Naive thymus-derived CD4-positive, alpha-beta T cell (primary cell): ENCODE measurements at places on chromosomes 11 and 22. TPM values are rescaled to one million over a fixed set of nuclear protein-coding genes. Genes with fewer than 3 reads are reported as not detected.

DNA sequence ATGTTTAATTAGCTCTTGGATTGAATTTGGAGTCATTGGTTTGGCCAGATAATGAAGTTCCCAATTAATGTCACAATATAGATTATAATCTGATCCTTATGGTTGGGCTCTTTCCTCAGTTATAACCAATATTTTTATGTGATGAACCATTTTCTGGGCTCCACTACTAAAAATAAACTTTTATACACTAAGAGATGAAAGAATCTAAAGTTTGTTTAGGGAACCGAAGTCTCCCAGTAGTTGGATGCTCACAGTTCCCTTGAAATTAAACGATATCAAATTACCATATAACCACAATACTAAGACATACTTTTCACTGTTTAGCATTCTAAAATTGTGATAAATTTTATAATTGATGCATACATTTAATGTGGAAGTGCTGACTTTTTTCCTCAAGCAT is 47.0 kb upstream of the ARHGAP42 start:
- no peak for DNase-seq

DNA sequence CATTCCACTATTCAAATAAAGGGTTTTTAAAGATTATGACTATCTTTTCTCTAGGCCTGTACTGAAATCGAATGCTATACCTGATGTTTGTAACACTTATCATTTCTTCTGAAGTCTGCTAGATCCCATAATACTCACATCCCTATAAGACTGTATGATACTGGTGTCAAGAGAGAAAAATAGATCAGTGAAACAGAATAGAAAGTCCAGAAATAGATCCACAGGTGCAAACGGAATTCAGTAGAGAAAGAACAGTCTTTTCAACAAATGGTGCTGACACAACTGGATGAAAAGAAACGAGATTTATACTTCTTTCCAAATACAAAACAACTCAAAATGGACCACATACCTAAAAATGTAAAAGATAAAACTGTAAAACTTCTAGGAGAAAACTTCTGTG is 143.2 kb downstream of the APOL5 start:
- DNase-seq = no peak

GRCh38 chr11:72782081-72782920 is 11.5 kb downstream of the STARD10 start:
- no peak for DNase-seq

Gene INS
- total RNA-seq = not detected
